ENCODE measurements at places on chromosomes 16 and 17.

DNA sequence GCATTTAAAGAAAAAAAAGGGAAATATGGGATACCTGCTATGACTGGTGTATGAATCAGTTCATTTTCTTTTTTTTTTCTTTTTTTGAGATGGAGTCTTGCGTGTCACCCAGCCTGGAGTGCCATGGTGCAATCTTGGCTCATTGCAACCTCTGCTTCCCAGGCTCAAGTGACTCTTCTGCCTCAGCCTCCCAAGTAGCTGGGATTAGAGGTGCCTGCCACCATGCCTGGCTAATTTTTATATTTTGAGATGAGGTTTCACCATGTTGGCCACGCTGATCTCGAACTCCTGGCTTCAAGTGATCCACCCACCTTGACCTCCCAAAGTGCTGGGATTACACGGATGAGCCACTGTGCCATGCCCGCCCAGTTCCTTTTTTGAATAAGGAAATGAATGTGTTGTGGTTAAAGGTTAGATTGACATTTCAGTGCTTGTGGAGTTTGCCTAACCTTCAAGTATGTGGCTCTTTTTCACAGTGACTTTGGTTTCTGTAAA is 7.7 kb downstream of the HAPSTR1 start:
- DNase-seq = no peak

- no peak for DNase-seq
Measured at GRCh38 chr17:2251098-2251497, 52.5 kb downstream of the SMG6 start.

DNA sequence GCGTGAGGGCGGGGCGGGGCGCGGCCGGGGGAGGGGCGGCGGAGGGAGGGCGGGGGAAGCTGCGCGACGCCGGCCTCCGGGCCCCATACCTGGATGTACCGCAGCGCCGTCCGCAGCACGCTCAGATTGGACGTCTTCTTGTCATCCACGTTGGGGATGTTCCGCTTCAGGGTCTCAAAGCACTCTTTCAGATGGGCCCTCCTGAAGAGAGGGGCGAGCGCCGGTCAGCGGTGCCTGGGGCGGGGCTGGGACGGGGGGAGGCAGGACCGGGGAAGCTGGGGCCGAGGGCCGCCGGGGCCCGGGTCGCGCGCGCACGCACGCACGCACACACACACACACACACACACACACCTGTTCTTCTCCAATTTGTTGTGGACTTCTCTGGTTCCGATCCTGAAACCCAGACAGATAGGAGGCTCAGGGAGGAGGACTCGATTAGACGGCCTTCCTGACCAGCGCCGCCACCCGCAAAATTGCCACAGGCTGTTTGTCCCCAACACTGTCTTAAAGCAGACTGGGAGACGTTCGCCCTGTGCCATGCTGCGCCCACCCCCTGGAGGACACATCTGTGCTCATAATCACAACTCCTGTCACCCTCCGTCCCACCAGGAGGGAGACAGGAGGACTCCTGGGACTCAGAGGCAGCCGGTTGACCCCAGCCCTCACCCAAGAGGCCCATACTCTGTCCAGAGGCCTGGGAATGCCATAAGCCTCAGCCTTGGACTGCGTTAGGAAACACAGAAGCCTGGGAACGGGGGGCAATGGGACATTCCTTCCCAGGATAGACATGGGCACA is 6.7 kb downstream of the MNT start:
- DNase-seq = no peak

GRCh38 chr17:76474238-76474637 is 6.8 kb downstream of the AANAT start:
- no peak for DNase-seq

DNA sequence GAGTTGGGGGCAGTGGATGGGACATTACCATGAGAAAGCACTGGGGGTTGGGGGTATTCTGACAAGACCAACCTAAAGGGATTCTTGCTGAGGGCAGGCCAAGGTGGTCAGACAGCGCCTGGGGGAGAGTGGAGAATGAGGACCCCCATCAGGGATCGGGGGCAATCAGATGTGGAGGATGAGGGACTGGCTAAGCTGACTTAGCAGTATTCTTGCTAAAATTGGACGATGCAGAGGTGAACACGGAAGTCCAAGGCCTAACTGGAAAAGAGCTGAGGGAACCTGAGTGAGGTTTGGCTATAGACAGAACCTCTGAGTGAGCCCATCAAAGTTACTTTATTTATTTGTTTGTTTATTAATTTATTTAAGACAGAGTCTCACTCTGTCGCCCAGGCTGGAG is 9.2 kb downstream of the QPRT start:
- no peak for DNase-seq

DNA sequence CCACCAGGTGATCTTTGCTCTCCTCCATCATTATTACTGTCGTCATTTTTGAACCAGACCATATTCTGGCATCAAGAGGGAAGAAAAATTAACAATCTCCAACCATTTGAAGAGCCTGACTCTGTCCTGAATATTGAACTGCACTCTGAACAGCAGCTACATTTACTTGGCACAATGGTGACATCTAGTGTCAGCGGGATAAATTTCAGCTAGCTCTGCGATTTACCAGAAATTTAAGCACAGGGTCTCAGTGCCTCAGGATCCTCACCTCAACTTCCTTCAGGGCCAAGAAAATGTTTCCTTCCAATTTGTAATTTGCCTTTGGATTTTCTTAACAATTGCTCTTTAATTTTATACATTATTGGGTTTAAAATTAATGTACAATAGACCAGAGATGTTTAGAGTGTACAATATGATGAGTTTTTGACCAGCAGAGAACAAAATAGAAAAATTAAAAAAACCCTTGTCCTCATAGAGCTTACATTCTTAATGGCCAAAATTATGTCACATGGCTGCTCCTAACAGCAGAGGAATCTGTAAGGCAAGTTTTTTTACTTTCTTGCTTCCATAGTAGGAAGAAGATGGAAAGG is 10.7 kb upstream of the ZNF19 start:
- DNase-seq = no peak
